IMR-90 (cell line): ENCODE measurements at places on chromosomes 16 and 17.

- DNase-seq, result peak; percentile 40
These were observed 169.9 kb upstream of the MAF start for GRCh38 chr16:79770244-79771064.

GRCh38 chr17:80901319-80901718 is 90.3 kb upstream of the CHMP6 start:
- peak; percentile 7 for DNase-seq

DNA sequence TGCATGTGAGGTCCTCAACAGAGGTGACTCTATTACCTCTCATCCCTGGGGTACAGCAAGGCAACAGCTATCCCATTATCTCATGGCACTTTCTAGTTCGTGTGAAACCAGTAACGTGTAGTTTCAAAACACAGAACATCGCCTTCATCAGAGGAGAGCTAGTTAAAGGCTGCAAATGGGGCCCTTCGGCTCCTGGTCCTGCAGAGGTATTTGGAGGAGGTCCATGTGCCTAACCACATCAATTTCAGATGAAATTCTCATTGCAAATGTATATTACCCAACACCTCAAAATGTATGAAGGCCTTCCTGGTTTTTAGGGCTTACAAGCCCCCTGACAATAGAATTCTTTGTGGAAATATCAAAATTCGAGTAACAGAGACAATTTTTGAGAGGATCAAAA is 95.7 kb upstream of the PSMD7 start:
- DNase-seq, result no peak

GRCh38 chr16:58589326-58589905 is 40.2 kb downstream of the CNOT1 start:
- DNase-seq, result peak; percentile 11

DNA sequence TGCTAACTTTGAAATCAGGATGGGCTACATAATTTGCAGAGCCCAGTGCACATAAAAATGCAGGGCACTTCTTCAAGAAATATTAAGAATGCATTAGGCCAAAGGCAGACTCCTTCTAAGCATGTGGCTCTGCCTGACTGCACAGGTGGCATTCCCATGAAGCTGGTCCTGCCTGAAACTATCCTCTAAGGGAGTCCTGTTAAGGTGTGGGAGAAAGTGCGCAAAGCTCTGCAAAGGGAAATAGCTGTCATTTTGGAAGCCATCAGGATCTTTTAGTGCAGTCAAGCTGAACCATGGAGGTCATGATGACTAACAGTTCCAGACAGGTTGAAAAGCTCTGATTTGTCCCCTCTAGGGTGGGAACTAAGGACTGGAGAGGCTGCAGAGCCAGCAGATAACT is 41.9 kb upstream of the CRHR1 start:
- no peak for DNase-seq

- no peak for DNase-seq
These were observed 217.7 kb downstream of the CCDC182 start for GRCh38 chr17:57527221-57528057.

GRCh38 chr16:87636050-87636684 is 33.9 kb downstream of the JPH3 start:
- DNase-seq, result peak; percentile 64

GRCh38 chr17:81601525-81602120 is 35.3 kb downstream of the NPLOC4 start:
- DNase-seq, result peak; percentile 78

- DNase-seq, result peak; percentile 75
These were observed 15.9 kb upstream of the FBXO47 start for GRCh38 chr17:38982858-38983746.

- DNase-seq, result no peak
These were observed at the start of gene ALOX15B for GRCh38 chr17:8038954-8039610. TSS of gene ALOX15B (plus strand) at chr17:8039059. CDS start at chr17:8039156, 97 bp downstream.

GRCh38 chr16:11783319-11784037 is 13.6 kb downstream of the ZC3H7A start:
- DNase-seq, result peak; percentile 45

DNA sequence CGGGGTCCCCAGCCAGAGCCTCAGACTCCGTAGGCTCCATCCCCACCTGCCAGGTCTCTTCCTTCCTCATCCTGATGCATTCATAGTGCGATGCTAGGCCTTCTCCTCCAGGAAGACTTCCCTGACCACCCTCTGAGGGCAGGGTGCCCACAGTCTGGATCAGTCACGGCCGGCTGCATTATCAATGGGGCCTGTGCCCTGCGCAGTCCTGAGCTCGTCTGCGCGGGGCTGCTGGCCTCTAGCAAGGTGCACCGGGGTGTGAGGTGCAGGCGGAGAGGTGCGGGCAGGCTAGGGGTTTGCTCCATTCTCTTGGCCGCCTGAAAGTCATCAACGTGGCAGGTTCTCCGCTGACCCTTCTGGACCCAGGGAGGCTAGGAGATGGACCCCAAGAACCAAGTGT is 56.9 kb upstream of the ACSF3 start:
- DNase-seq, result no peak
